ENCODE measurements at places on chromosomes 4 and X. TPM values are rescaled to one million over a fixed set of nuclear protein-coding genes. Genes with fewer than 3 reads are reported as not detected.

- no peak for DNase-seq
Observed at GRCh38 chrX:13307041-13307440, 12.8 kb downstream of the ATXN3L start.

MAGIX gene
- total RNA-seq, result 1.4 TPM

ENPP6 gene
- total RNA-seq, result 0.39 TPM

CLTRN gene
- 0.69 TPM for total RNA-seq
